Calu3 (cell line): ENCODE measurements at places on chromosomes 7 and 10. TPM values are rescaled to one million over a fixed set of nuclear protein-coding genes. Genes with fewer than 3 reads are reported as not detected.

- no peak for DNase-seq
- no peaks in the 10 kb centered on the region for H3K4me1 ChIP-seq
- H3K27ac ChIP-seq = no peak overlapping the region
- H3K4me3 ChIP-seq = no peak overlapping the region
- peaks cover 7% of the 10 kb centered on the region for H3K36me3 ChIP-seq
- no peaks in the 10 kb centered on the region for H3K27me3 ChIP-seq
These were observed 51.9 kb downstream of the BTAF1 start for GRCh38 chr10:91975438-91975837.

GRCh38 chr7:11478882-11479281 is 353.1 kb downstream of the THSD7A start:
- H3K27ac ChIP-seq = no peak overlapping the region
- H3K4me1 ChIP-seq = peaks cover 8% of the 10 kb centered on the region
- H3K36me3 ChIP-seq = no peaks in the 10 kb centered on the region
- H3K27me3 ChIP-seq = no peaks in the 10 kb centered on the region

DNA sequence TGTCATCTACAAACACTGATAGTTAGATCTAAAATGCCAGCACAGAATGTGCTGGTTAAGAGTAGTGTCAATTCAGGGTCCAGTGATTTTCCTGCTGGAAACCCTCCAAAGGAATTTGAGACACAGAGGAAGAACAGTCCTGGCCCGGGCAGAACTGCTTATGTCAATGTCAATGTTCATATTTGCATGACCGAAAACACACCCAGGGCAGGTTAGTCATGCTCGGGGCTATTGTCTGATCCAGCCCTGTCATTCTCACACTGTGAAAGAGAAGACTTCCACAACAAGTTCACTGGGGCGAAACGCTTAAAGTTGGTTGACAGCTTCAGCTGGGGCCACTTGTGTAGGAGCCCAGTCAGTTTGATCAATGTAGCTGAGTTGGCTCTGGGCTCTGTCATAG is 139.3 kb downstream of the C1GALT1 start:
- peaks cover 9% of the 10 kb centered on the region for H3K4me1 ChIP-seq
- no peaks in the 10 kb centered on the region for H3K27me3 ChIP-seq
- no peak overlapping the region for H3K27ac ChIP-seq
- no peaks in the 10 kb centered on the region for H3K36me3 ChIP-seq
- DNase-seq = peak; percentile 49

- H3K27ac ChIP-seq = no peak overlapping the region
- H3K4me3 ChIP-seq = no peak overlapping the region
- DNase-seq = no peak
- H3K36me3 ChIP-seq = no peaks in the 10 kb centered on the region
- H3K27me3 ChIP-seq = no peaks in the 10 kb centered on the region
These were observed 1165.4 kb downstream of the GATA3 start for GRCh38 chr10:9219860-9220259.

- no peak for DNase-seq
- no peak overlapping the region for H3K4me3 ChIP-seq
- H3K4me1 ChIP-seq = no peaks in the 10 kb centered on the region
- H3K27me3 ChIP-seq = no peaks in the 10 kb centered on the region
- no peak overlapping the region for H3K27ac ChIP-seq
These were observed 15.4 kb downstream of the GSDME start for GRCh38 chr7:24741679-24742505.

- H3K4me1 ChIP-seq = no peaks in the 10 kb centered on the region
- H3K27ac ChIP-seq = no peak overlapping the region
- no peak overlapping the region for H3K4me3 ChIP-seq
- H3K27me3 ChIP-seq = no peaks in the 10 kb centered on the region
- DNase-seq = no peak
These were observed 423.4 kb downstream of the DNAJB6 start for GRCh38 chr7:157760004-157760730.

DNA sequence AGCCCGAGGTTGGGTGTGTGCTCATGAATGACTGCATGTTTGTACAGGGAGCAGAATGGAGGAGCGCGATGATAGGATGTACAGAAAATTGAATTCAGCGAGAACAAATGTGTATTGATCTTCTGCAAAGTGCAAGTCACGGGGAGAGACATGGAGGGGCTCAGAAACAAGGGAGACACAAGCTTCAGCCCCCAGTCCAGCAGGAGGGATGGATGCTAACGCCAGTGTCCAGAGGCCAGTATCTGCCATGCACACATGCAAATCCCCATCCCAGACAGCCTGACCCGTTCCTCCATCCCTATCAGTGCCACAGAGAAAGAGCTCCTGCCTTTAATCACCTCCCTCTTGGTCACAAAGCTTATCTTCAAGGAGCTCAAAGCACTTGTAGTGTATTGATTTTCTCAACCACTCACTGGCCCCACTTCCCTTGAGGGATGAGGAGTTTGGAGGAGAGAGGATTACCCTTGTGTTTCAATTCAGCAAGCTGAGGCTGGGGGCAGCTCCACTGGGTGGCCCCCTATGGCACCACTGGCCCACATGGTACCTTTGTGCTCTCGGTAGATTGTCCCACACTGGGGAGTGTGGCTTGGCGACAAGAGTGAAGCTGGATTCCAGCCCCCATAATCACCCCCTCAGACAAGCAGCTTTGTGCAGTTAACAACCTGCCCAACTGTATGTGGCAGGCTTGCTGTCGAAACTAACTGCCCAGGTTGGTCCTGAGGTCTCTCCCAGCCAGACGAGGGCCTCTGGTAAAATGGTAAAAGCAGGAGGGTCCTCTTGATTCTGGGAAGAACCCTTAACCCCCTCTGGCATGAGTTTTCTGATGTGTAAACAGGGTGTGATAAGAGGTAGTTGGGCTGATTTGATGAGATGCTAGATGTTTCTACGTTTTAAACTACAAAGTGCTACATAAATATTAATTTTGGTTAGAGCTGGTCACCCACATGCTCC is 151.6 kb upstream of the UNC5B start:
- no peaks in the 10 kb centered on the region for H3K4me1 ChIP-seq
- peaks cover 89% of the 10 kb centered on the region for H3K27me3 ChIP-seq
- H3K27ac ChIP-seq = no peak overlapping the region
- H3K4me3 ChIP-seq = no peak overlapping the region
- no peak for DNase-seq

The AASS gene
- 12.7 and 18.7 TPM in 2 replicates for total RNA-seq

The PLXNA4 gene
- total RNA-seq = 0.24 TPM in 1 of 2 replicates, not detected in the other

The FFAR4 gene
- total RNA-seq = 0.61 and 0.97 TPM in 2 replicates

The CDK5 gene
- total RNA-seq = 23.5 and 24.6 TPM in 2 replicates
